ENCODE measurements at places on chromosomes 1 and 21.

- peak; percentile 30 for DNase-seq
Observed at GRCh38 chr1:96660503-96660902, 61.1 kb upstream of the PTBP2 start.

DNA sequence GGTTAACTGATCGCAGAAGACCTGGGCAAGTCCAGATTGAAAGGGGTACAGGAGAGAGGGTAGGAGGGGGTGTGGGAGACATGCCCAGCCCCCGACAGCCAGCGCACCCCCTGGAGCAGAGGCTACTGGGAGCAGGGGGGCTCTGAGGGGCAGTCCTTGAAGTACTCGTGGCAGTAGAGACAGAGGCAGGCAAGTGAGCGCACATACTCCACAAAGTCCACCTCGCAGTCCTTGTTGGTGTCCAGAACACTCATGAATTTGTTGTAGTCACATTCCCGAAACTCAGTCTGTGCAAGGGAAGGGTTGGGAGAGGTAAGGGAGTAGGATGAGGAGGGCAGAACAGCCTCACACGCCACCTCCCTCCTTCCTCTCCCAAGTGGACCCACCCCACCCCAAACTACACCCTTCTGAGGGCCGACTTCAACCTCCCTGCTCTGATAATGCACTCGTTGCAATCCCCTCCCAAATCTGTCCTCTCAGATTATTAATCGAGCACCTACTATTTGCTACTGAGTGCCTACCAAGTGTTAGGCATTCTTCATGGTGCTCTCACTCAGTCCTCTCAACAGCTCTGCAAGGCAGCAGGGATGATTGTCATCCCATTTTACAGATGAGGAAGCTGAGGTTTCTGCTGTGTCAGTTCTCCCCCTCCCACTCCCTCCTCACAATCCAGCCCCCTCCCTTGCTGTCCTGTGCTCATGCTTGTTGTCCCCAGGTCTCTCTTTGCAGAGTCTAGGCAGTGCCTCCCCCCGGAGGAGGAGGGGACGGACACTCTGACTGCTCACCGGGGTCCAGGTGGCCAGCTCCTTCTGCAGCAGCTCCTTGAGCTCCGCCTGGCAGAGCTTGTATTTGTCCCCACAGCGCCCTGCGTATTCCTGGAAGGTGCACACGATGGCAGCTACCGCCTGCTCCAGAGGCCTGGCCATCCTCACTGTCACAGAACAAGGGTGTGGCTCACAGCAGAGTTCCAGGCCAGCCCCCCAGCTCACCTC is 1.2 kb downstream of the S100A3 start:
- no peak for DNase-seq

DNA sequence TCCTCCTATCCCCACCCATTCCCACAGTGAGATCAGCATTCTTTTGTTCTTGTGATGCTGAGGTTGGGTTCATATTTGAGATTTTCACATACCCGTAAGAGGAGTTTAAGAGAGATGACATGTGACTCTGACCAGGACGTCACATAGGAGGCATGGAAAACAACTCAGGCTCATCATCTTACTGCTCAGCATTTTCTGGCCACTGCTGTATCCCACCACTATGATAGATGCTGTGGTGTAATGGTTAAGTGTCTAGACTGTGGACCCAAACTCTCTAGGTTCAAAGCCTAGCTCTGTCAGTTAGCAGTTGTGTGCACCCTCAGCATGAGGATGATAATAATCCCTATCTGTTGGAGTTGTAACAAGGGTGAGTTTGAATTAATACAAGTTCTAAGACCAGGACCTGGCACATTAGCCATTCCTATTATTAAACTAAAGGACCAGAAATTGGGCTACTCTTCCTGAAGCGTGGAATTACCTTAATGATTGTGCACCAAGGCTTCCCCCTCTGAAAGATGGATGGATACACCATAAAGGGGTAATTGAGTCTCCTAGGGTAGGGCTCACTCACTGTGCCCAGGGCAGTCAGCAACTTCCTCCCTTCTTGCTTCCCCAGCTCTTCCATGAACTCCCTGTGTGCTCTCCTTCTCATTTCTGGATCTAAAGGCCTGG is 40.9 kb downstream of the LGR6 start:
- DNase-seq: peak; percentile 63

- DNase-seq: peak; percentile 47
Observed at GRCh38 chr1:52602856-52603600, 857 bp downstream of the GPX7 start.

- DNase-seq: no peak
Observed at GRCh38 chr1:200310824-200311223, 99.0 kb downstream of the ZNF281 start.

- DNase-seq: no peak
Observed at GRCh38 chr1:67100833-67101232, 33.9 kb downstream of the C1orf141 start.

GRCh38 chr1:32208891-32209328 is at the start of gene DCDC2B:
DCDC2B (plus strand) TSS chr1:32209089; CDS start chr1:32209094, 5 bp downstream.
- peak; percentile 36 for DNase-seq

- DNase-seq: no peak
Observed at GRCh38 chr21:45845770-45846090, 135.8 kb upstream of the COL6A1 start.

DNA sequence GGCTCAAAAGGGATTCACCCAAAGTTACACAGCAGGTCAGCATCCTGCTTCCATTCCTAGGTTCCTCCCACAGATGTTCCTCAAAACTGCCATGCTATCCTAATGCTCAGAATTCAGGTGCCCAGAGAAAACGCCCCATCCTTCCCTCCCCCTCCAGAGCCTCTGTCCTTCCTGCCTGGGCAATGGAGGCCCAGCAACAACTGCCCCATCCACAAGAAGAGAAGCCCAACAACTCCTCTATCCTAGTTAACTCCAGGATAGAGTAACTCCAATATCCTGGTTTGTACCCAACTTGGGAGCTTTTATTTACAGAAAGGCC is 16.9 kb downstream of the COL9A2 start:
- DNase-seq: no peak

DNA sequence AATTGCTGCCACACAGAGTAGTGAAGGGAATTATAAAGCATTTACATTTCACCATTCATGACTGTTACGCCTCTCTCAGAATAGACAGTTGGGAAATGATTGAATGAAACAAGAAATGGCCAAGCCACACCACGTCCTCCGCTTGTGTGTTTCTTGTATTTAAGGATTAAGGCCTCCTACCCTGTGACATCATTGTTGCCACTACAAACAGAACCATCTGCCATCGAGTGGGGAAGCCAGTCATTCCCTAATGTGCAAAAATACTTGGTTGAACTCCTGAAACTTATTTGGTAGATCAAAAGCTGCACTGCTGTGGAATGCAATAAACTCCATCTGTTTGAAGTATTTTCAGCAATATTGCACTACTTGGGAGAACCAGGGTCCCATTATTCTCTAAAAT is 99.0 kb upstream of the C1orf105 start:
- DNase-seq: peak; percentile 83

GRCh38 chr1:207885129-207886032 is 25.5 kb downstream of the CD34 start:
- DNase-seq: peak; percentile 85

DNA sequence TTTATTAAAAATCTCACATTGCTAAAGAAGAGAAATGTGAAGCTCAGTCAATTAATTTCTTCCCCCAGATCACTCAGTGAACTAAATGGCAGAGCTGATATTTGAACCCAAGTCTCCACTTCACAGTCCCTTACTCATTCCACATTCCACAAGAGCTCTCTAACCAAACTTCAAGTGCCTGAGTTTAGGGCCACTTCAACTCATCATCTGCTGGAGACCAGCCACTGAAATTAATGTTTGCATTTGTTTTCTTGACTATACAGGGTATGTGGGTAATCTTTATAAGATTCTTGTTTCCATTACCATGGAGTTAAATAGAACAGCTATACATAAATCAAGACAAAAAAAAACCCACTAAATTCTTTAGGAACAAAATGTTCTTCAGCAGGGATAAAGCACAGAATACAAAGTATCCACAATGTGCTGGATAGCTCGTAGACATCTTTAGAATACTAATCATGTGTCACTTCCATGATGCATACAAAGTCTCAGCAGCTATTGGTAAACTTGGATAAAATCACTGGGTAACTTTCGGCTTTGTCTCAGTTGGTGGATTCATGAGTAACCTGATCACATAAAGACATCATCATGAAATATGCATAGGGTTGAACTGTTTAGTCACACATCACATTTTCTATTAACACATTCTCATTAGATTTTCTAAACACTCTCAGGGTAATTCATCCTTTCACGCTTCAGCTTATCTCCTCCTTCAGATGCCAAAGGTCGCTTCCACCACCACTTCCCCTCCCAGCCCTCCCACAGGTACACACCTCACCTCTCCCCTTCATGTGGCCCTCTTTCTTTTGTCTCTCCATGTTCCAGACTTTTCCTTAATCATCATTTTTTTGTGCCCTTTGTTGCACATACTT is 89.8 kb downstream of the LRRC53 start:
- peak; percentile 65 for DNase-seq

GRCh38 chr1:82299656-82300055 is 498.9 kb downstream of the ADGRL2 start:
- DNase-seq: no peak

DNA sequence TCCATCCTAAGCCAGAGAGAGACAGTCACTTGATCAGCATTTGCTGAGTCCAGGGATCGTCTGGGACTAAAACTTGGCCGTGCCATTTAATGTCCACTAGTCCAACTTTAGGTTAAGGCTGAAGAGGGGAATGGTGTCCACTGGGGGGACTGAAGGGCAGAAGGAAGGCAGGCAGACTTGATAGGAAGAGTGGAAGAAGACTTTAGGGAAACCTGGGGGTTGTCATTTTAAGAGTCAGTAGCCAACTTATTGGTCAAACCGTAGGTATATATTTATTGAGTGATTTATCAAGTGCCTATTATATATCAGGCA is 1.3 kb upstream of the LMOD1 start:
- DNase-seq: no peak

DNA sequence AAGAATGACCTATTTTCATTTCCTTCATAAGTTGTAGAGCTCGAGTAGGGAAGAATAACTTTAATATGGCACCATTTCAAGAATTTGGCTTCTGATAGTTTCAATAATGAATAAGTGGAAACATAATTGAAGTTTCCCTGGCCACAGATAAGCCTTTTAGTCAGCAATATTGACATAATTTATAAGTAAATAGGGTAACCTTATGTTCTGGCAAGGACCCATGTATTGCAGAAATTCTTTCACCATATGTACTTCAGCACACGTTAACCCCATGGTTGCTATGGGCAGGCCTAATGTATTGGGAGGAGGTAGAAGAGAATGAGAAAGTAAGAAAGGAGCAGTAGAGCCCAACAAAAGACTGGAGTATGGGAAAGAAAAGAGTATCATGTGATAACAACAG is 25.4 kb downstream of the MDM4 start:
- DNase-seq: no peak

- no peak for DNase-seq
Observed at GRCh38 chr1:1937549-1938275, 18.6 kb upstream of the TMEM52 start.

DNA sequence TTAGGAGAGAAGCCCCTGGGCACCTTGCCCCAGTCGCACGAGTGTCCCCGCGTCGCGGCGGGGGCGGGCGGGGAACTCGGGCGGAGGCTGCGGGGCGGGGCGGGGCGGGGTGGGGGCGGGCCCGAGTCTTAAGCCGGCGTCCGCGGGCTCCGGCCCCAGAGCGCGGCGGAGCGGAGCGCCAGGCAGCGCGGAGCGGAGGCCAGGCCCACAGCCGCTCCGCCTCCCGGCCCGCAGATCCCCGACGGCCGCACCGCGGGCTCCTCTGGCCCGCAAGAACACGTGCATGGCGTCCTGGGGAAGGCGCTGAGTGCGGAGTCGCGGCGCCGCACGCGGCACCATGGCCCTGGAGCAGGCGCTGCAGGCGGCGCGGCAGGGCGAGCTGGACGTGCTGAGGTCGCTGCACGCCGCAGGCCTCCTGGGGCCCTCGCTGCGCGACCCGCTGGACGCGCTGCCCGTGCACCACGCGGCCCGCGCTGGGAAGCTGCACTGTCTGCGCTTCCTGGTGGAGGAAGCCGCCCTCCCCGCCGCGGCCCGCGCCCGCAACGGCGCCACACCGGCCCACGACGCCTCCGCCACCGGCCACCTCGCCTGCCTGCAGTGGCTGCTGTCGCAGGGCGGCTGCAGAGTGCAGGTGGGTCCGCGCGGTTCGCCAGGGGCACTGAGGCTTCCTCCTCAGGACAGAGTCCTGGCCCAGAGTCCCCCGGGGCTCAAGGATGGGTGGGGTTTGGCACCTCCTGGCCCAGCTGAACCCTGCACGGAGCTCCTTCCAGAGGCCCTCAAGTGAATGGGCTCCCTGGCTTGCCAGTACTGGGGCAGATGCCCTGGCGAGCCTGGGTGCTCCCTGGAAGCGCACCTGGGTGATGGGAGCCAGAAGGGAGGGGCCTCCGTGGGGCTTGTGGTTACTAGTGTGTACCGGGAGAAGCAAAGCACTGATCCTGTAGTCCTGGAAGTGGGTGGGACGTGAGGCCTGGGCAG is at the start of gene ESPN:
TSS of gene ESPN (plus strand) at position 158 of the 975 bp plus-strand sequence. CDS start at position 338, 180 bp downstream.
- no peak for DNase-seq

DNA sequence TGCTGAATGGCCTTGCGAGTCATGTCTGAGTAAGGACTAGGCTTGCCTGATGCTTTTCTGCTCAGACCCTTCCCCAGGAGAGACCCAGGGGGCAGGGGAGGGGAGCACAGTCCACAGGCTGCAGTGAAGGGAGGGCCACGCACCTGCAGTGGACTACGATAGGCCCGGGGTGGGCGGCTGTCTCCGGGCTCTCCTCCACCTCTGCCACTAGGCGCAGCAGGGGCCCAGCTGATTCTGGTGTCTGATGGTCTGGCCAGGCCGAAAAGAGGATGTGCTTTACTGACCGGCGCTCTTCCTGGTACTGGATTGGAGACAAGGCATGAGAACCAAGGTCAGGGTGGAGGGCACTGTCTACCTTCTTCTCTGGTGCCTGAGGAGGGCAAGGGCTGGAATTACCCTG is 7.9 kb upstream of the ARL8A start:
- DNase-seq: no peak

GRCh38 chr21:45859041-45859761 is 122.4 kb upstream of the COL6A1 start:
- no peak for DNase-seq

- no peak for DNase-seq
Observed at GRCh38 chr1:204584699-204585372, 68.6 kb downstream of the MDM4 start.

DNA sequence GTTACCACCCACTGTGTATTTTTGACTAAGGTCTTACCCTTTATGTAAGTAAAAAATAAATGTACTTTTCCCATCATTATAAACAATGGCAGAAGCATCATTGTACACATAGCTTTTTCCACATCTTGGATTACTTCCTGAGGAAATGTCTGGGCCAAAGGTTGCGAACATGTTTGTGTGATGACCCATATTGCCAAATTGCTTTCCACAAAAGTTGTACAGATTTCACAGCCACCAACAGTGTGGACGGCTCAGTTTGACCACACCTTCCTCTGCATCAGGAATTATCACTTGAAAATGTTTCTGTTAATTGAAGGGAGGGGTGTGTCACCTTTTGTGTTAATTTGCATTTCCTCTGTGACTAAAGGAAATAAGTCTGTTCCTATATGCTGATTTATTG is 25.7 kb downstream of the AKNAD1 start:
- DNase-seq: peak; percentile 56

- peak; percentile 77 for DNase-seq
Observed at GRCh38 chr1:74733604-74734484, 892 bp downstream of the TYW3 start.
